ENCODE measurements at places on chromosomes 7 and 10. TPM values are rescaled to one million over a fixed set of nuclear protein-coding genes. Genes with fewer than 3 reads are reported as not detected.

TMEM139 gene
- 2.5 TPM for total RNA-seq

EMX2 gene
- not detected for total RNA-seq

ANKRD61 gene
- 0.18 TPM for total RNA-seq

ZCWPW1 gene
- total RNA-seq, result 1.6 TPM

CLDN3 gene
- total RNA-seq, result 3.3 TPM

ANKRD7 gene
- total RNA-seq, result not detected

All from H7 (cell line).